ENCODE measurements at places on chromosomes 2 and 18.

DNA sequence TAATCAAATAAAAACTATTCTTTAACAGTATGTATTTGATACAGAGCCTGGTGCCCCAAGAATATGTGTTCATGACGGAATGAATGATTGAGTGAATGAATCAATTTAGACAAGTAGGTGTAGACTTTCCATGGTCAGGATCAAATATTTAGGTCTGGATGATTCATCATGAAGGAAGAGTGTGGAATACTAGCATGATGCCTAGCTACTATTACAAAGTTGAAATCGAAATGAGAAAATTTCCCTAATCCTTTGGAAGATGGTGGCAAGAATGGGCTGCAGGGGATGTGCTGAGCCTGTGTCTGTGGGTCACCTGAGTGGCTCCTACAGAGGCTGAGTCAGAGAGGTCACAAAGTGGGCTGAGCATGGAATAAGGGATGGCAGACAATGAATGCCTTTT, 3.1 kb upstream of the MALT1 start:
- DNase-seq, result no peak

- no peak for DNase-seq
These were observed 255.3 kb downstream of the ZNF385B start for GRCh38 chr2:179606141-179606540.

DNA sequence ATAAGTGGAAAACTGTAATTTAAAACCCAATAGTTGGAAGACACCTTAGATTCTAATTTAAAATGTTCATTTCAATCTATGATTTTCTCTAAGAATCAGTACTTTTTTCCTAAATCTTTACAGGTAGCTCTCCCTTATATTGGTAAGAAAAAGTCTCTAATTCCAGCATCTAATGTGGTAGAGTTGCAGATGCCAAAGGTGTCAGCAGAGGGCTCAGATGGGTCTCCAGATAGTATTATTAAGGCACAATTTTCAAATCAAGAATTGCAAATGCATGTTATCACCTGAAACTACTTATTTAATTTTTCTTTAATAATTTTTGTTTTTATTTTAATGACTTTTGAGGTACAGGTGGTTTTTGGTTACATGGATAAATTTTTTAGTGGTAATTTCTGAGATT, 25.5 kb upstream of the ITGA4 start:
- DNase-seq, result peak; percentile 59

DNA sequence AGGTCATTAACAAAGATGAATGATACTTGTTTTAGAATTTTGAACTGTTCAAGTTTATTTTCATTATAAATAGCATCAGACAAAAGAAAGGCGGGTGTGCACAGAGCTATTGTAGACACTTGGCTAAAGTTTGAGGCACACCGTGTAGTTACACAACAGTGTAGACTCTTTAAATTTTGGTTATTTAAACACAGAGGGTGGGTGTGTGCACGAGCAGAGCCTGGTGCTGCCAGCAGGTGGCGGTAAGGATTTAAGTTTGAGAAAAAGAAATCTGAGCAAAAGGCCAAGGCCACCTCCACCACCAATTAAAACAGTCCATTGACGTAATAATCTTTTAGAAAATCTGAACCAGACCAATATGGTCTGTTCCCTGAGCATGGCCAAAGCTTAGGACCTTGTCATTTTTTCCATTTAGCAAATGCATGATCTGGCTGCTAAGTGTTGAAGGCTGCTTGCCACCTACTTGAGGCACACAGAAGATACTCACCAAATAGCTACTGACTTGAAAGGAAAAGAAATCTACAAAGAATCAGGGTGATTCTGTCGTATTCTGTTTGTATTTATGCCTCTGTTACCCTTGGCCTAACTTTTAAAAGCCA, 14.3 kb downstream of the COPS7B start:
- peak; percentile 82 for DNase-seq
